ENCODE measurements at places on chromosomes 12 and 14. TPM values are rescaled to one million over a fixed set of nuclear protein-coding genes. Genes with fewer than 3 reads are reported as not detected.

DNA sequence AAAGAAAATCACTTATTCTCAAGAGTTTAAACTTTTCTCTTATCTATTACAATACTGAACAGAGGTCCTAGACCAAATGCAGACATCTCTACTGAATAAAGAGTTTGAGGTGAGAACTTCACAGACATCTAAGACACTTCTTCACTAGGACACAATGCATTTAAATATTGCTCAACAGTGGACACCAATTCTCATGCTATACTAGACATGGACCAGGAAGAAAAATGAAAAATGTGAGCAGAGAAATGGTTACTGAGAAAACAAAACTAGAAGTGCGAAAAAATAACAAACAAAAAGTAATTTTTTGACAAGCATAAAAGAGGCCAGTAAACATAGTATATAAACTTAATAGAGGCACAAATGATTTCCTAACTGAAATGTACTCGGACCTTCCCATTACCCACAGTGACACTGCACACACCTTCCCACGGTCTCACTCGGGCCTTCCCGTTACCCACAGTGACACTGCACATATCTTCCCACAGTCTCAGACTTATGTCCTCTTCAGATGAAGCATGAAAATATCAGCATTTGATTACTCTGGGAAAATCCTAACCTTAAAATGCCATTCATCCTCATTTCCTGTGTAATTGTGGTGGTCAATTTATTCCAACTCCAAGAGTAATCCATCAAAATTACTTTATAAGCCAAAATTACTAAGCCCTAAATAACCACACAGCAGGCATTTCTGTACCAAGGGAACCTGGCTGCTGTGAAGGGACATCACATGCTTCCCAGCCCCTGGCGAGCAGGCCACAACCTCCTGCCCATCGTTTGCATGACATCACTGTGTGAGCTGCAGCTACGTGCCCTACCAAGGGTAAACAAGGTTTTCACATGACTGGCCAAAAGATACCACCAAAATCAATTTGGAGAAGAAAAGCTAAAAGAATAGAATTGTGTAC is 6.4 kb downstream of the SLC15A4 start:
- peak; percentile 78 for DNase-seq

GRCh38 chr12:62928632-62929031 is 6.3 kb downstream of the PPM1H start:
- no peak for DNase-seq

DNA sequence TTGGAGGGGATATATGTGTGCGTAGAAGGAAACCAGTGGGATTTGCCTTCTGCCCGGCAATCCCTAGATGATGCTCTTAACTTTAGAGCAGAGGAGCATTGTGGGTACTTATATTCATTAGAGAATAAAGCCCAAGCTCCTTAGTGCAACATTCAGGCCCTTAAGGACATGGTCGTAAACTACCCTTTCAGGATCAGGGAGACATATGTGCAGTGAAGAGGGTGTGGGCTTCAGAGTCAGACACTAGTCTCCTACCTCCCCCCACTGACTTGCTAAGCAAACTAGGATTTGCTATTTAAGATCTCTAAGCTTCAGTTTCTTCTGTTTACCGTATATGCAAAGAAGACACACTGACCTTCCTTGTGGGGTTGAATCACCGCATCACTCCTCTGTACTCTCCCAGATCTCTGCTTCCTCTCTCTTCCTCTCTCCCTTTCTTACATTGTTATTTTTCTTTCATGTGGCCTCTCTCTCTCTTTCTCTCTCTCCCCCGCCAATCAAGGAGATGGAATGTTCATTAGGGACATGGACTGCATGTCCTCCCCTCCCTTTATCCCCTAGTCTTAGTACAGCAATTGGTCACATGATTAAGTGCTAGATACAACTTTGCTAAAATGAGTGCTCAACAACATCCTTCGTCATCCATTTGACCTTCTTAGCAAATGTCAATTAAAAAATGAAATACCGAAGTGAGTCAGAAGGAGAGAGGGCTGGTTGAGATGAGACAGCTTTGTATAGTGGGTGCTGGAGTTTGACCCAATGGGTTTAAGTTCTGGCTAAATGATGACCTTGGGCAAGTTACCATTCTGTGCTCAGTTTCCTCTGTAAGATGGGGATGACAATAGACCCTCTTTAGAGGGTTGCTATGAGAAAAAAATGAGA is 91.7 kb downstream of the TMX1 start:
- no peak for DNase-seq

DNA sequence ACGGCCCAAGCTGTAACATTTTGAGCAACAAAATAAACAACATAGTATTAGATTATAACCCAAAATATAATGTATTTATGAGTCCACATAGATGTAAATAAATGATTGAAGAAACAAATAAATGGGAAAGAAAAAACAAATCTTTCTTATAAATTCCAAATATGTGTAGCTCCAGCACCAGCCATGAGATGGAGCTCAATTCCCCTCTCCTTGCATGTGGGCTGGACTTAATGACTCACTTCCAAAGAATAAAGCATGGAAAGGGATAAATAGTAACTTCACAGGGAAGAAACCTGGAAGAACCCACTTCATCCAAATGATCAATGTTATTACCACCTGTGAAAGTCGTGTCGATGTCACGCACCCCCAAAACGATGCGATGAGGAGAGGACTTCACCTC is 158.8 kb downstream of the RPAP3 start:
- peak; percentile 54 for DNase-seq

DNA sequence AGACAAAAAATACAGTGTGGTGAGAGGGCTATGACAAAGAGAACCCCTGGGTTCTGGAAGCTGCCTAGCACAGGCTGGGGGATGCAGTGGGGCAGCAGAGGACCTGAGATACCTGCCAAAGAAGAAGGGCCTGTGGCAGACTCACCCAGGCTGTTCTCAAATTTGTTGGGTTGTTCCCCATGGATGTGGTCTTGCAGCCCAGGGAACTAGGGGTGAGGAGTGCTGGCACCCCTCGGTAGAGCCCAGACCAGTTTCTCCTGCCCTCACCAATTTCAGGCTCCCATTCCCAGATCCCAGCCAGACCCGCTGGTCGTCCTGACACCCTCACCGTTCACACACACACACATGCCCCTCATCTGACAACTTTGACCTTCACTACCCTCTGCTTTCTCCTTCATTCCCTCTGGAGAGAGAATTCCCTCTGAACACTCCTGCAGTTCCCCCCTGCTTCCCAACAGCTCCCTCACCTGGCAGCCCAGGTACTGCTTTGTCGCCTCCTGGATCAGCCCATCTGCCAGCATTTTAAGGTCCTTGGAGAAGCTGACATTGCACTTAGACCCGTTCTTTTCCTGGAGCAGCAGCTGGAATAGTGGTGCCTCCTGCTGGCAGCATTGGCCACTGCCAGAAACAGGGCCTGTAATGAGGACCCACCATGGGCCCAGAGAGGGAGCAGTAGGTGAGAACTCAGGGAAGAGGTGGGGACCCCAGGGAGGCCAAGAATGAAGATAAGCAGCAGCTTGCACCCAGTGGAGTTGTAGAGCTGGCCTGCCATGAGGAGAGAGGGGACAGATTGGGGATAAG is 5.9 kb upstream of the GDF11 start:
- peak; percentile 77 for DNase-seq

DNA sequence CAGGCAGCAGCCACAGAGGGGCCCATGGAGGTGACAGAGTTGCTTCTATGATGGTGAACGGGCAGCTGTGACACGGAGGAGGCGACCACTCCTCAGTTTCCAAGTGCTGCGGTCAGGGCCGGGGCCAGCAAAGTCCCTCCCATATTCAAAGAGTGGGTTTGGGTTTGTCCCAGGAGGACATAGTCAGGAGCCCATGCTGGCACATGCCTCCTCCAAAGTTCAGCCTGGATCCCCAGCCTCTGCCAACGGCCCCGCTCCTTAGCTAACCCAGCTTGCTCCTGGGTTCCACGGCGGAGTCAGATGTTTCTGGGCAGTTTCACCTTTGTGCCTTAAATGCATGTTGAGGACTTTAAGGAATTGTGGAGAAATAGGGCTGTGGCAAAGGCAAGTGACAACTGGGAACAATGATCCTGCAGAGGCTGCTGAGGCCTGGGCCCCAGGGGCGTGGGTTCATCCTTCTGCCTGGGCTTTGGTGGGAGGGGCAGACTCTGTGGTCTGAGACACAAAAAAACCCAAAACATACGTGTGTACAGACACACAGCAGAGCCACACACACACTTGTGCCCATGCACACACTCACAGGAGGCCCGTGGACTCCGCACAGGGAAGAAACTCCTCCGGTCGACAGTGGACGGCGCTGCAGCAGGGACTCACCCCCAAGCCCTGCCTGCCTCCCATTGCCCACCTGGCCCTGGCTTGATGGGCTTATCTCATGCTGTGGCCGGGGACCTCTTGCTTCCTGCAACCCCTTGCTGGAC is 399.4 kb downstream of the TMEM121 start:
- DNase-seq, result no peak

- no peak for DNase-seq
These were observed 75.5 kb upstream of the OTX2 start for GRCh38 chr14:56885825-56886224.

DNA sequence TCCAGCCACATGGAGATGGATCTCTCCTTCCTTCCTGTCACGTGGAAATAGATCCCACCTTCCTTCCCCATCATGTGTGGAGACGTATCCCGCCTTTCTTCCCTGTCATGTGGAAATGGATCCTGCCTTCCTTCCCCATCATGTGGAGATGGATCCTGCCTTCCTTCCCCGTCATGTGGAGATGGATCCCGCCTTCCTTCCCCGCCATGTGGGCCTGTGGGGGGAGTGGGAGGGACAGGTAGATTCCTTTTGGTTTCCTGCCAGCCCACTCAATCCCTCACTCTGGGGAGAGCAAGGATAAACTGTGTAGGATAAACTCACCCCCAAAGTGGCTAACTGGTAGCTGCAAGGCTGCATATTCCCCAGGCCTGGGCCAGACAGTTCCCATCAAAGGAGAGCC is 31.7 kb upstream of the TDRD9 start:
- no peak for DNase-seq

GRCh38 chr12:67656251-67656650 is 7.7 kb downstream of the DYRK2 start:
- no peak for DNase-seq

DNA sequence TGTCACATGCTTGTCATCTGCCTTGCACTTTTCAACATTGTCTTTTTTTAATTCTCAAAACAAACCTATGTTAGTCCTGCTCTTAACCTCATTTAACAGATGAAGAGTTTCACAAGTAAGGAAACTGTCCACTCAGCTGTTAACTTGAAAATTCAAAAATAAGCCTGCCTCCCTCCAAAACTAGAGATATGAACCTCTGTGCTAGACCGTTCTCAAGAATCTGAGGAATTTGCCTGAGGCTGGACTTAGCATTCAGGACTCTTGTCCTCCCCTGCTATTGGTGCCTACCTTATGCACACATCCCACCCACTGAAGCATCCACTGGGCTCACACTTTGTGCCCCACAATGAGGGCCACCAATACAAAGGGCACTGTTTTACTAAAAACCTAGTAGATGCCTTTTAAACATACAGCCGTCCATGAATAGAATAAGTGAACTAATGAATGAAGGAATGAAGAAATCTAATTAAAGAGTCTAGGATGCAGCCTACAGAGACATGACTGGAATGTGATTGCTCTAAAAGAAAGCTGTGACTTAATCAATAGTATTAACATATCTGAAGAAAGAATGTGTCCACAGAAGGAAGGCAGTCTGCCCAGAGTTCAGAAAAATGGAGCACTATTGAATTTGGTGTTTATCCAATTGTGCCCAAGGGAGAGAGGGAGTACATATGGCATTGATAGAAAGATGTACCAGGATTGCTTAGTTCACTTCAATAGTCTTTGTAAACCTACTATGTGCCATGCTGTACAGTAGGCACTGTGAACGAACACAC is 238.5 kb downstream of the SPTSSA start:
- no peak for DNase-seq

- no peak for DNase-seq
These were observed 73.0 kb downstream of the RMST start for GRCh38 chr12:97535582-97535981.

DNA sequence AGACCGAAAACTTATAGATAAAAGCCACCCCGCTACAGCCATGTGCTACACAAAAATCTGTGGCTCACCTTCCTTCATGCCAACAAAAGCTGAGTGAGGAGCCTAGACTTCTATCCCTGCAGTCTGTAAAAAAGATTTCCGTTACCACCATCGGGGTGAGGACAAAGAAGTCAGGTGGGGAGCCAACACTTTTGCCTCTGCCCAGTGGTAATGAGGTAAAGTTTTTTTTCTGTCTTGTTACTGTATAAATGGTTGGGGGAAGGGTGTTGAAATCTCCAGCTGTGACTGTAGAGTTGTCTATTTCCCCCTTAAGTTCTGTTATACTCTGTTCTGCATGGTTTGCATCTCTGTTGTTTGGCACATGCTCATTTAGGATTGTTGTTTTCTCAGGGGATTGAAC is 707.8 kb downstream of the FLRT2 start:
- no peak for DNase-seq

DNA sequence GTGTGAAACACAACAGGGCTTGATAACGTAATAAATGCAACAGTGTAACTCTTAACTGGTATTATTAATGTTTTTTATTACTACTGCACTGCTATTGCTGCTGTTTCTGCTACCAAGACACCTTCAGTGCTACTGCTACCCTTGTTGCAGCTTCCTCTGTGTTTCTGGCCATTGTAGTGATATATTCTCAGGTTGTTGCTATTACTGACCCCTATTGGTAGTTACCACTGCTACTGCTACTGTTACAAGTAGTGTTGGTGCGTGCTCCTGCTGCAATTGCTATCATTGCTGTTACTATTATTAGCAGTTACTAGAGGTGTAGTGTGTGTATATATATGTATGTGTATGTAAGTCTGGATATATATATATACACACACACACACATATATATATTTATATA is 87.2 kb upstream of the PTPRB start:
- DNase-seq, result peak; percentile 12

DNA sequence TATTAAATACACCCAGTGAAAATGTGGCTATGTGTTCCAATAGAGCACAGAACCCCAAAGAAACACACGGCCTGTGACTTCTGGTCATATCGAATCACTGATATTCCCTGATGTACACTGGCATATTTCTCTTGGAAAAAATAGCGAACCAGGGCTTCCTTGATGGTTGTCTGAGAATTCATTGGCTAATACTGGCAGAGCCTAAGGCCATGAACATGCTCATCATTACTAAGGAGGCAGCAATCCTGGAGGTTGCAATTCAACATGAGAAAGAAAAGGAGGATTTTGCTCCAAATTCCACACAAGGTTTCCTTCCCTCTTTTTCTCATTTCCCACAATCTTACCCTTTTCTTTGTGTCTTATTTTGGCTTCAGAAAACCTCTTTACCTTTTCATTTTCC is 212.9 kb upstream of the HMGA2 start:
- no peak for DNase-seq

GRCh38 chr12:3933074-3933818 is 60.0 kb upstream of the PARP11 start:
- DNase-seq, result no peak

GRCh38 chr12:54935235-54935951 is 49.2 kb downstream of the TESPA1 start:
- DNase-seq, result peak; percentile 81

- DNase-seq, result no peak
These were observed 70.0 kb upstream of the SRSF5 start for GRCh38 chr14:69696633-69697557.

Gene CACNA1C
- 0.57 TPM for total RNA-seq

Gene KRT2
- total RNA-seq, result not detected

Gene DPF3
- 11.1 TPM for total RNA-seq

Gene TMEM229B
- 0.06 TPM for total RNA-seq

Gene OR10A7
- not detected for total RNA-seq

Gene KRT77
- not detected for total RNA-seq

Gene LYZ
- not detected for total RNA-seq

Gene DGKA
- total RNA-seq, result 71.4 TPM
